ENCODE measurements at places on chromosomes 5 and 9.
A peak's percentile ranks its signal among the peaks of the same experiment; 100 is the strongest.

- no peak for DNase-seq
Measured at GRCh38 chr9:86652736-86653135, 294.6 kb downstream of the GAS1 start.

GRCh38 chr9:6616951-6617602, 28.5 kb downstream of the GLDC start:
- DNase-seq: no peak

DNA sequence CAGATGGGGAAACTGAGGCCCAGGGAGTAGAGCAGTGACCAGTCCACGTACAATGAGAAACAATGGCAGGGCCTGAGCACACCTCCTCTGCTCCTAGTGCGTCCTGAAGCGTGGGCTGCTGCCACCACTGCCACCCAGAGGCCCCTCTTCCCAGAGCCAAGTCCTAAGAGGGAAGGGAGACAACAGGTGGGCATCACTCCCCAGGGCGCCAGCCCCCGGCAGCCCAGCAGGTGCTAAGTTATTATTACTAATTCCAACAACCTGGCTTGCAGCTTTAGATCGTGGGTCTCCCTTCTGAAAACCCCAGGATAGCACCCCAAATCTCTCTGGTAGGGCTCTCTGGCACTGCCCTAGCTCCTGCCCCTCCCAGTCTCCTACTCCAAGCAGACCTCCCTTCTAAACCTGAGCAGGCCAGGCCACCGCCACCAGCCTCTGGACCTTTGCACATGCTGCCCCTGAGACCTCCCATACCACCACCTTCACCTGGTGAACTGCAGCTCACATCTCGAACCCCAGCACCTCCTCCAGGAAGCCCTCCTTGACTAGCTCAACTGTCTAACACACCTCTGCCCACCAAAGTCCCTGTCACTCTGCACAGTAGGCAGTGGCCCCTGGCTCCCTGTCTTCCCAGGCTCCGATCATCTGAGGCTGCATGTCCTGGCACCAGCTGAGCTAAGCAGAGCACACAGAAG, 65.8 kb downstream of the VAV2 start:
- no peak for DNase-seq

DNA sequence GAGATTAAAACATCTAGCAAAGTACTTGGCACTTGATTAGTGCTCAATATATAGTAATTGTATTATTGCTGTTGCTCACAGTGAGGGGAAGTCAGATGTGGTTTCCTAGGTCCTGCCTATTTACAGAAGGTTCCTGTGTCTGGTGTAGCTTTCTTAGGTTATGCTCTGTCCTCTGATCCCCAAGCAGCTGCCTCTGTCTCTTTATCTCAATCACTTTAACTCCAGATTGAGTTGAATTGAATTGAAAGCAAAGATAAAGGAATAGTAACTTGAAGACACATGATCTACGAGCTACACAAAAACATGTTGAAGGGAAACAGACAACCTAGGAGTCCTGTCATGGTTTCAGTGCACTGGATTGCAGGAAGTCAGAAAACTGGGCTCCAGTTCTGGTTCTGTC, 113.9 kb upstream of the ADAMTSL1 start:
- DNase-seq: no peak

DNA sequence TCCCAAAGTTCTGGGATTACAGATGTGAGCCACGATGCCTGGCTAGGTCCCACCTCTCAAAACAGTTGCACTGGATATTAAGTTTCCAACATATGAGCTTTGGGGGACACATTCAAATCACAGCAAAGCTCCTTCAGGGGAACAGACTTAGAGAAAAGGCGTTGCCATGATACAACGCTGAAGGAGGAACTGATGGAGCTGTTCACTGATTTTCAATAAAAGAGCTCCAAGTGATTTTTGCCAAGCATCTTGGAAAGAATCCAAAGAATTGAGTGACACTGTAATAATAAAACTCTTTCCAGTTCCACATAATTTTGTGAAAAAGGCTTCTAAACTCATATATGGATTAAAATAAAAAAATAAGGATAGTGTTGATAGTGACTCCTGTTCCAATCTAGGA, 72.5 kb downstream of the CSNK1A1 start:
- DNase-seq: no peak

DNA sequence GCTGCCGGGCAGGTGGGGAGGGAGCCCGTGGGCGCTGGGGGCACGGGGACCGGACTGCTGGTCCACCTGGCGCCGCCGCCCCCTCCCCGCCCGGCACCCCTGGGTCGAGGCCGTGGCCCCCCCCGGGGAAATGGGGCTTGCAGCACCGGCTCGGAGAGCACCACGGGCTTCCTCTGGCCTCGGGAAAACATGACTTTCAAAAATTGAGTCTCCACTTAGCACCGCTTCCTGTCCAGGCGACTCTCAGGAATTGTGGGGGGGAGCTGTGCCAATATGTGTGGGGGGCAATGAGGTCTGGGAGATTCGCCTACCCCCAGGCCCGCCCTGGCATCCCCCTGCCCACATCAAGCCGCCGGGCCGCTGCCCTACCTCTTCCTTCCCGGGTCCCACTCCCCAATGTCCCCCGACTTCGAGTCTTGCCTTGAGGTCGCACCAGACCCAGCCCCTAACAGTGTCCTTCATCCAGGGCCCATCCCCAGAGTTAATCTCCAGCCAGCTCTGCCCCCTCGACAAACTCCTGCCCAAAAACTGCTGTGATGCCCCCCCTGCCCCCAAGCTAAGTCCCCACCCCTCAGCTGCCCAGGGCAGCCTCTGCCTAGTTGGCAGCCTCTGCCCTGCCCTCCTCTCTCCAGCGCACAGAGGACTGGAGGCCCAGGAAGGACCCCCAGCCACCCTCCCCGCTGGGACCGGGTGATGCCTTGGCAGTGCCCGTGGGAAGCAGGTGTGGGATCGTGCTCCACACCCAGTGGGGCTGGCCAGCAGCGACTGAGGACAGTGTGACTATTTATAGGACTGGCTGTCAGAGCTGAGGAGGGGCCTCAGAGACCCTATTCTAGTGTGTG, 3.9 kb downstream of the EGFL7 start:
- DNase-seq: no peak

GRCh38 chr9:123511326-123512277, 155.6 kb downstream of the CRB2 start:
- no peak for DNase-seq

DNA sequence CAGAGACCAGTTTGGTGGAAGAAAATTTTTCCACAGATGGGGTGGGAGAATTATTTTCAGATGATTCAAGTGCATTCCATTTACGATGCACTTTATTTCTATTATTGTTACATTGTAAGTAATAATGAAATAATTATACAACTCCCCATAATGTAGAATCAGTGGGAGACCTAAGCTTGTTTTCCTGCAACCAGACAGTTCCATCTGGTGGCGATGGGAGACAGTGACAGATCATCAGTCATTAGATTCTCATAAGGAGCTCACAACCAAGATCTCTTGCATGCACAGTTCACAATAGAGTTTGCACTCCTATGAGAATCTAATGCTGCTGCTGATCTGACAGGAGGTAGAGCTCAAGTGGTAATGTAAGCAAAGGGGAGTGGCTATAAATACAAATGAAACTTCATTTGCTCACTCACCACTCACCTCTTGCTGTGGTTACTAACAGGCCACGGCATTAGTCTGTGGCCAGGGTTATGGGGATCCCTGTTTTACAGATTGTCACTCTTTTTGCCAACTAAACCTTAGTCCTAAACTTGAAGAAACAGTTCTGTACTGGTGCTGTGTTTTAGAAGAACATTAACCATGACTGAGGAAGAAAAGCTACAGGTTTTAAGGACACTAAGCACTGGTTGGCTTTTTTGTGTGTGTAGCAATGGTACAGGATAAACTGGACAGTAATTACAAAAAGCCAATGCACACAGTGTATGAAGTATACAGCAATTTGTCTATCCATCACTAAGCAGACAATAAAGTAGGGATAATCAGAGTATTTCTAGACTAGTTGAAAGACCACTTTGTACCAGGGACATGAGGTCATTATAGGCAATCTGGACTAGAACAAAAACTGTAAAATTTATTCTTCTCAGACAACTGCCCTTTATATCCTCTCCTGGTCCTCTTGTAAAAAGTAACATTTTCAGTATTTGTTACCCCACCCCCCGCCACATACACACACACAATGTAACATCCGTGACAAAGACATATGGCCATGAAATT, 9.9 kb downstream of the TMEM232 start:
- DNase-seq: no peak

- no peak for DNase-seq
Measured at GRCh38 chr9:93699650-93700049, 123.3 kb downstream of the PHF2 start.

GRCh38 chr9:121942866-121943382, 150.2 kb downstream of the TTLL11 start:
- no peak for DNase-seq

DNA sequence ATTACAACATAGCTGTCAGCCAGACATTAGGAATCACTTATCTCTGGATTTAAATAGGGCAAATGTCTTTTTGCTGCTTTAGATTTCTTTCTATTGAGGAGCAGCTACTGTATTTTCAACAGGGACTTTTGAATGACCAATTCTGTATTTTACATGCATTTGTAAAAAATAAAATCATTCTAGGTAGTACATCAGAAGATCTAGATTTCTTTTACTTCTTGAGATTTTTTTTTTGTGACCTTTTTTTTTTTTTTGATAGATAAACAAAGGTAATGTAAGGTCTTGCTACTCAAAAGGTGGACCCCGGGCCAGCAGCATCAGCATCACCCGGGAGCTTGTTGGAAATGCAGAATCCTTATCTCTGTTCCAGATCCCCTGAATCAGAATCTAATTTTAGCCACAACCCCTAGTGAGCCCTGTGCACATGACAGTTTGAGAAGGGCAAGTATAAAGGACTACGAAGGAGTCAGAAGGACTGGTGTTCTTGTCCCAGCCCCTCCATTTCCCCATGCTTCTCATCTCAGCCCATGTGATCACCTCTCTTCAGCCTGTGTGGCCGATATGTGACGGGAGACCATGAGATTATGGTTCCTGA, 37.7 kb upstream of the CKMT2 start:
- no peak for DNase-seq

DNA sequence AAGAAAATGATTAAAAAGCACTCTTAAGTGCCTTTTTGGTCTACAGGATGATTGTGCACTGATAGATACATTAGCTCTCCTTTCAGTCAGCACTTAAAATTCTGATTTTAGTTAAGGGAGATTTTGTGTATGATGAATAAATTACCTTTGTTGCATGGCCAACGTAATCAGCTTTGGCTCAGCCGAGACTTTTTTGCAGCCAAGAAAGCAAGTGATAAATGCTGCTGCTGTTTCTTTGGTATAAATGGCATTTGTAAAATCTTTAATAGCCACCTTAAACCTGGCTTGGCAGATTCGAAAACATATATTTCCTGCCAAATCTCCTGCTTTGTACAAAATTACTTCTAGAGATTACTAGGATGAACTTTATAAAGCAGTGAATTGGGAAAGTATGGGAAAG, 147.7 kb downstream of the DCP2 start:
- DNase-seq: no peak

GRCh38 chr5:102975045-102975444, 144.9 kb downstream of the GIN1 start:
- no peak for DNase-seq

DNA sequence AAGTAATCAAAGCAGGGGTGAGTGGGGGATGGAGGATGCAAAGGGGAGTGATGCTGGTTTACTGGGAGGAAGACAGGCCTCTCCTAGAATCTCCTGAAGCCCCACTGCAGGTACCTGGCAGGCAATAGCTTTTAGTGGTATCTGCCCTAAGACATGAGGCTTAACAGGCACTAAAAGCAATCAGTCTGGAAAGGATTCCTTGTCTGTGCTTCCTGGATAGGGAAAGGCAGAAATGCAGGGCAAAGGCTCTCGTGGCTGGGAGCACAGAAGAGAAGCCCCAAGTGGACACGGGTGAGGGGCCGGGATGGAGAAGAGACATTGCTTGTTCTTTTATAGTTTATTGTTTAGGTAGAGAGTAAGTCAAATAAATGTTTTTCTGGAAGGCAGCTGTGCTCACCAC, 40.1 kb downstream of the CCNJL start:
- DNase-seq: no peak

- no peak for DNase-seq
Measured at GRCh38 chr5:45252978-45253377, 443.2 kb downstream of the HCN1 start.

- DNase-seq: no peak
Measured at GRCh38 chr9:18502546-18502945, 28.6 kb downstream of the ADAMTSL1 start.

GRCh38 chr9:89623925-89624420, 19.2 kb downstream of the GADD45G start:
- DNase-seq: no peak

- no peak for DNase-seq
Measured at GRCh38 chr5:77844623-77845323, 68.6 kb upstream of the TBCA start.

GRCh38 chr5:160341309-160341870, 29.0 kb upstream of the CCNJL start:
- DNase-seq: no peak

DNA sequence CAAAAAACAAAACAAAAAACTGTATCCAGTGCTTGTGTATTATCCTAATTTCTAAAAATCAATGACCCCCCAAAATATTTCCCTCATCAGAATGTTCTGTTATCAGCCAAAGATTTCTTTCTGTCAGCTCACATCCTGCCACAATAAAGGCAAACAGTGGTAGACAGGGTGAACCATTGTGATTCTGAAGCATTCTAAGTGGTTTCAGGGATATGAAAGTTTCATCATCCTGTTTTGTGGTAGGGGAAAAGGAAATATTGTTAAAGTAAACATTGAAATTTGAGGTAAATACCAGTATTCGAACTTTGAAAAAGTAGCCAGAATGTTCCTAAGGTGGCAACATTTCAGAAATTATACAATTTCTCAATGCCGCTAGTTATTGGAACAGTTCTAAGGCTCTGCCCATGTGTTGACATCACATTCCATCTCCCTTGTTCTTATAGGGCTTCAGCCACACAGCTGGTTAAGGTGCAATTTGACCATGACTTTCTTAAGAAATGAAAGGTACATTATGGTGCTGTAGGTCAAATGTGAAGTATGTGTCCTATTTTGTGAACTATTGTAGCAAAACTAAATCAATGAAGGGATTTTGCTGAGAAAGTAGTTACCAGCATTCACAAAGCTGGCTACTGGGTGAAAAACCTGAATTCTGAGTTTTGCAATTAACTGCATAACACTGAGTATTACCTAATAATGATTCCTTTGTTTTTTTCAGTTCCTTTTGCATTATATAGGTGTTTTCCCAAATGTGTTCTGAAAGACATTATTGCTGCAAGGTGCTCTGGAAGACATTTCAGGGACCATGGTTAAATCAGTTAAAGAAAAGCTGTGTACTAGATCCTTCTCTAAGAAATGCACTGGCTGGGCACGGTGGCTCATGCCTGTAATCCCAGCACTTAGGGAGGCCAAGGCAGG, 107.6 kb upstream of the RASGRF2 start:
- no peak for DNase-seq

- DNase-seq: no peak
Measured at GRCh38 chr5:99771296-99771695, 763.9 kb upstream of the FAM174A start.

GRCh38 chr5:124806373-124807077, 60.1 kb upstream of the ZNF608 start:
- no peak for DNase-seq

GRCh38 chr9:113215132-113215531, 5.9 kb downstream of the FKBP15 start:
- DNase-seq: peak; percentile 38

- no peak for DNase-seq
Measured at GRCh38 chr9:116979456-116979855, 292.4 kb downstream of the TRIM32 start.

Measured in CD4-positive, alpha-beta T cell treated with Interleukin-6 at 100 ng/mL for 8 hours (primary cell).